Right atrium auricular region (tissue), 2 donors: ENCODE measurements at places on chromosomes 4 and X. TPM values are rescaled to one million over a fixed set of nuclear protein-coding genes. Genes with fewer than 3 reads are reported as not detected.

DNA sequence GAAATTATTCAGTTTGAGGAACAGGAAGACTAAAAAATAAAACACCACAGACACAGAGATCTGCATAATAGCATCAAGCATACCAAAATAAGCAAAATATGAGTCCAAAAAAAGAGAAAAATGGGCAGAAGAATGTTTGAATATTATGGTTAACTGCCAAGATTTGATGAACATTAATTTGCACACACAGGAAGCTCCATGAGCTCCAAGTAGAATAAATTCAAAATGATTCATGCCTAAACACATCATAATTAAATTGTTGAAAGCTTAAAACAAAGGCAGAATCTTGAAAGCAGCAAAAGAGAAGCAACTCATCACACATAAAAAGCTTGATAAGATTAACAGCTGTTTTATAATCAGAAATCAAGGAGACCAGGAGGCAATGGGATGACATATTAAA lies 156.6 kb upstream of the ARSJ start:
- no peak for DNase-seq

FAM184B gene
- not detected for total RNA-seq

LDB2 gene
- 64.4 TPM for total RNA-seq

DNA sequence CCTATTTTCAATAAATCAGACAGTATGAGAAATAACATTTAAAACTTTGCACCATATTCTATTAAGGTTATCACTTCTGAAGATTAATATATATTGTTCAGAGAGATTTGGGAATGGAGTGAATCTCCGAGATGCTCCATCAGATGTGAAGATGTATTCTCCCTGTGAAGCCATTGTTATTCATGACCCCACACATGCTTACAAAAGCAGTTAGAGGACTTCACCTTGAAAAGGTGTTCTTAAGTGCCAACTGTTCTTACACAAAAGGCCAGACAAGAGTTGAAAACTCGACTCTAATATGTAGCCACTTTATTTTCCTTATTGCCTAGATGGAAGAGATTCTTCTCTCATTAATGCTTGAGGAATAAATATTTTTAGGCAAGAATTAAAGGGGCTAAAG lies 54.3 kb upstream of the NEIL3 start:
- DNase-seq: no peak

DNA sequence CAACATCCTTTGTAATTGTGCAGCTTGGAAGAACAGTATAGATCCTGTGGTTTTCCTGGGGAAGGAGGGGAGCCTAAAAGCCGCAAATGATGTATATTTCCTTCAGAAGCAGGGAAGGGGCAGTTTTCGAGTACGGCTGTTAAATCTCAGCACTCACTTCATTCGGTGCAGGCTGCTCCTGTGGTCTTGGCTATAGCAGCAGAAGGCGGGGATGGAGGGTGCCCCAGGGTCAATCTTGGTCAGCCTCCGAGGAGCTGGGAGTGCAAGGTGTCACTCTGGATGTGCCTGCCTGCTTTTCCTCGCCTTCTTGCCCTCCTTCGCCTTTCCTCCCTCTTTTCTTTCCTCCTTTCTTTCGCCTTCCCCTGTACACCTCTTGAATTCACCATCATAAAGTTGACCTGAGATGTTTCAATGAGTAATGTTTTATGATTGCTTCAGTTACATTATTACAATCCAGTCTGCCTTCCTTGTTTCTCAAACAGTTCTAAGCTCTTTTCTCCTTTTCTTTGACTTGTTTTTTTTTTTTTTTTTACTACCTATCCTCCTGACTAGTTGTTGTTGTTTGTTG lies 101.6 kb downstream of the RELL1 start:
- no peak for DNase-seq

DNA sequence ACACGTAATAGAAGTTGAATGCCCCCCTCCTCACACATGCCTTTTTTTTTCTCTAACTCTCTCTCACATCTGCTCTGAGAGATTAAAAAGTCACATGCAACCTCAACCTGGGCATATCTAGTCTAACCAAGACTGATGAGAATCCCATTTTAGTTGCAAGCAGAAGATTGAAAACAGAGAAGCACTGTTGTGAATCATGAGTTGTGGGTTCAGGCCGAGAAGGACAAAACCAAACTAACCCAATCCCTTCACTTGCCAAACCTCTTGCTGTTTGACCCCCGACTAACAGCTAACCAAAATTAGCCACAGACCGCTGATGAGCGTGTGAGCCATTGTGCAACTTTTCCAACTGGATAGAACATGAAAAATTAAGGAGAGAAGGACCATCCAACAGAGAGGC lies 31.8 kb downstream of the CXCL1 start:
- no peak for DNase-seq
